ENCODE measurements at places on chromosomes 3 and 15.

DNA sequence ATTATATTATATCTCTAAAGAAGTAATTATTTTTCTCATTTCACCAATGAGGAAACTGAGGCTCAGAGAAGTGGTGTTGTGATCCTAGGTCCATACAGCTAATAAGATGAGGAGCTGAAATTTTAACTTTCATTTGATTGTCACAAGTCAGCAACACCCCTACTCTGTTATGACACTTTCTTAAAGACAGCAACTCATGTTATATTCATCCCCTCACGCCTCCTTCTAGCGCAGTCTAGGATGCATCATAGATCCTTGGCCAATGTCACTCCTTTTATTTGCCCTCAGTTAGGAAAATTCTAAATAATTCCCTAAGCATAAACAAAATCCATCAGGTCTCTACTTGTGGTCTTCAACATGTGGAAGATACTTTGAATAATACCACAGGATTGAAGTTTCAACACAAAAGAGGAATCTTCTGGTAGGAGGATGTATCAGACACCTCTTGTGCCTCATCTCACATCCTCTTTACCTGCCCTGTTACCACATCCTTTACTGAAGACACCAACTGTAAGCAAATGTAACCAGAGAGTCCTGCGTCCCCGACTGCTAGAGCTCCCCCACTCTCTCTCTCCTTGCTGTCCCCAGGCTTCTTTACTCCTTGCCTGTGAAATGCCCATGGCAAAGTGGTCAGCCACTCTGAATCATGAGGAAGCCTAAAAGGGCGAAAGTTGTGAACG, 53.7 kb downstream of the TRIM42 start:
- no peak for DNase-seq

- no peak for DNase-seq
These were observed 43.1 kb downstream of the STARD5 start for GRCh38 chr15:81280696-81281455.

DNA sequence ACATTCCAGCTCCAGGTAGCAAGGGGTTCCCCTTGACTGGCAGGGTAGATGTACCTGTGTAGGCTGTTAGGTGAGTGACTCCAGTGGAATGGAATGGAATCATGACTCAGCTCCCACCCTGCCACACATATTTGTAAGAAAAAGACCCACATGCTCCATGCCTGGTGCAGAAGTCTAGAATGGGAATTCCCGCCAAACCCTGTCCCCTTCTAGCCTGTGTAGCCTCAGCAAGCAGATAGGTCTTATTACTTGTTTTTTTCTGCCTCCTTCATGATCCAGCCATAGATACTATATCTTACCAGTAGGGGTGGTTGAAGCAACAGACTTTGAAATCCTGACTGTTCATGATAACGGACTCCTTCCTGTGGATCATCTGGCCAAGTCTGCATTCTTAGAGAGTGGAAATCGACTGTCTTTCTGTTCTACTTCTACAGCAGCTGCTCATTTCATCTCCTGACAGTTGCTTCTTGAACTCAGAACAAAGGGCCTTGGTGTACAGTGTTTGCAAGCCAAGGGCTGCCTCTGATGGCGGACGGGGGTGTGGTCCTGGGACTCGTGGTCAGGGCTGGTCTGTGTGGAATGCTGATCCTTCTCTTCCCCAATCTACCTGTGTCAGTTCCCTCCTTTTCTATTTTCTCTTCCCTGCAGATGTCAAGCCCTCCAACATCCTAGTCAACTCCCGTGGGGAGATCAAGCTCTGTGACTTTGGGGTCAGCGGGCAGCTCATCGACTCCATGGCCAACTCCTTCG, 16.3 kb downstream of the SNAPC5 start:
- DNase-seq, result peak; percentile 14

DNA sequence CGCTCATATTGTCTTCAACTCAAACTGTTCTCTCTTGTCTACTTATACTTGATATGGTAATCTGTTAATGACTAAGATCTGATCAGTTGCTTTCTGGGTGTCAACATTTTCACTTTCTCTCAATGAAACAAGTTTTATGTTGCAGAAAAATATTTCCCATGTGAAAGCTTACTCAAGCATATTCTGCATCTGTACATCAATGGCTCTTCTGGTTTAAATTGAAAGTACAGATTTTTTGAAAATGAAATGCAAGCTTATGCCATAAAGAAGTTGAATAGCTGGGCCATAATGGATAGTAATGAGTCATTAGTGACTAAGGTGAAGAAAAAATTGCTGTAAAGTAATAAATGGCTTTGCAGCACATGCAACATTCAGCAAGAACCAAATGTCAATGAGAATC, 140.7 kb downstream of the BCHE start:
- no peak for DNase-seq

GRCh38 chr15:70488002-70488605, 275.3 kb downstream of the UACA start:
- peak; percentile 63 for DNase-seq

DNA sequence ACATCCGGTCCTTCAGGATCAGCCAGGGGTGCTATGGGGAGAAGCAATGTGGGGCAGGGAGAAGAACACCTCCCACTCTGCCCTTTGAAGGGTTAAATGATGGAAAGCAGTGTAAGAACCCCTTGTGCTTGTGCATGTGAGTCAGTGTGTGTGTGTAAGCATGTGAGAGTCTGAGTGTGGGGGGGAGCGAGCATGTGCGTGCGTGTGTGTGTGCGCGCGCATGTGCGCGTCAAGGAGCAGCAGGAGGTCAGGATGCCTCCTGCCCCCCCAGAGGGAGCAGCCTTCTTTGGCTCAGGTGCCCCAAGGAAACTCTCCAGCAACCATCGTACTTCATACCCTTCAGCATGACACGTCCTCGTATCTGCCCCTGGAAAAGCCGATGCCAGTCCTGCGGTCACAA, 30.3 kb downstream of the GALNT15 start:
- no peak for DNase-seq

GRCh38 chr3:36546226-36546625, 165.9 kb downstream of the STAC start:
- DNase-seq, result no peak

DNA sequence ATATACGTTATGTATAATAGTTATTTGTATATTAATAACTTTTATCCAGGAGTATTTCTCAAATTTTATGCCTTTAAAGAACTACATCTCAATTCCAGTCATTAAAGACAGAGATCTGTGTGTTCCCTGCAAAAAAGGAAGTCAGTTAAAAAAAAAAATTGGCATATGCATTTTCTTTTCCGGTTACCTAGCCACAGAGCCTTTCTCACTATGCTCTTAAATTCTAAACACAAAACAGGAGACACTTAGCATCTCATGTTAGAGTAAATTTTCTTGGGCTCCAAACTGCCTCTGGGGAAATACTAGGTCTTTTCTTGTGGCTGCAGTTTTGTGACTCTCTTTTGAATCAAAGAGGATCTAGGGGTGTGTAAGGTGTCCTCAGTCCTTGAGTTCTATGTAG, 105.9 kb downstream of the KCNH8 start:
- no peak for DNase-seq

DNA sequence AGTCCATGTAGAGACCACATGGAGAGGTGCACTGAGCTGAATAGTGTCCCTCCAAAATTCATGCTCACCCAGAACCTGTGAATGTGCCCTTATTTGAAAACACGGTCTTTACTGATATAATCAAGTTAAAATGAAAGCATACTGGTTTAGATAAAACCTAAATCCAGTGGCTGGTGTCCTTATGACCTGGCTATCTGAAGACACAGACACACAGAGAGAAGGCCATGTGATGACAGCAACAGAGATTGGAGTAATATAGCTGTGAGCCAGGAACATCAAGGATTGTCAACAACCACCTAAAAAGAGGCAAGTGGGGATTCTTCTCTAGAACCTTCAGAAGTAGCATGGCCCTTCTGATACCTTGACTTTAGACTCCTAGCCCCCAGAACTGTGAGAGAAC, 54.7 kb upstream of the CD47 start:
- no peak for DNase-seq

DNA sequence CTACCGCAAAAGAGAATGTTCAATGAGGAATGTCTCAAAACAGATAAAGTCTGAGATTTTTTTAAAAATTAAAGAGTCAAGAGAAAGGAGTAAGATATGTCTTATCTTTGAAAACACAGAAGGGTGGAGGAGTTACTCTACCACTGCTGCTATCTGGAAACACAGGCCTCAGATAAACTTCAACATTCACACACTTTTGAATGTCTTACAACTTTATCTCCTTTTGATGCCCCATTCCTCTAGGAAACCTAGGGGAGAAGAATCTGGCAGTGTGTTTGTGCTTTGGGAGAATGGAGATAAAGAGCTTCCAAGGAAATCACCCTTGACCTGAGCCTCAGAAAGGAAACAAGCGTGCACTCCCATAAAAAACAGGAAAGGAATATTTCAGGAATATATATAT, 468.2 kb downstream of the PLOD2 start:
- DNase-seq, result no peak

DNA sequence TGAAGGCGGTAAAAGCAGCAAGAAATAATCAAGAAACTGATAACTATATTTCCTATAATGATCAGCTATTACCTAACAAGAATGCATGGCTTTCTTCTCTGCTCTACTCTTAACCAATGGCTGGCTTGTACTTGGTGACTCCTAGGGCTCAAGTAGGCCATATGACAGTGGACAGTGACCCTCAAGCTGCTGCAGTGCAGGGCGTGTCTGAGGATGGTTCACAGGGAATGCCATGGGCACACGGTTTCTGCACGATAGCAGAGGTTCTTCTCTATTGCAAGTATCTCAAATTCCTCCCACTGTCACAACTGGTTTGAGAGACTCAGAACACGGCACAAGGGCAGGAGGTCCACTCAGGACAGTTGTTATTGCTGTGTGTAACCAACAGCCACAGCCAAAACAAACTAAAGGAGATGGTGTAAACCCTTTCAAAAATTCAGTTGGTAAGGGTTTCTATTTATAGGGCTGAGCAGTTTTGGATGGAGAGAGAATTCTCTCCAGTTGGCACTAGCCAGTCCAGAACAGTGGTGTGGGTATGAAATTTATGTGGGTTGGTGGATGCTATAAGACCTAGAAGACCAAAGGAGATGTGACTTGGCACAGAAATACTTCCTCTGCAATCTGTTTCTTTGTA, 103.2 kb upstream of the ST8SIA2 start:
- no peak for DNase-seq

DNA sequence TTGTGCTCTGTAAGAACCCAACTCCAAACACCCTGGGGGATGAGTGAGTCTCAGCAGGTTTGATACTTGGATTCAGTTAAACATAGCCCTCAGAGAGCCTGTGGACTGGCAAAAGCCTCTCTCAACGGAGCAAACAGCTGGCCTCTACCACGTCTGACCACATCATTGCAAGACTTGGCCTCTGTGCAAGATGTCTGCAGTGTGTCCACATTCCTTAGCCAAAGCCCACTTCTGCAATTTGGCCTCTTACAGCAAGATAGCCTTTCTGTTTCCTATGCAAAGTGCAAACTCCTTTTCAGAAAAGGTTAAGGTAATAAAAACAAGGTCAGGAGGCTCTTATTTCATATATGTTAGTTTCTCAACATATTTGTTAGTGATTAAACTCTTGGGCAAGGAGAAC, 27.9 kb downstream of the FBN1 start:
- no peak for DNase-seq

DNA sequence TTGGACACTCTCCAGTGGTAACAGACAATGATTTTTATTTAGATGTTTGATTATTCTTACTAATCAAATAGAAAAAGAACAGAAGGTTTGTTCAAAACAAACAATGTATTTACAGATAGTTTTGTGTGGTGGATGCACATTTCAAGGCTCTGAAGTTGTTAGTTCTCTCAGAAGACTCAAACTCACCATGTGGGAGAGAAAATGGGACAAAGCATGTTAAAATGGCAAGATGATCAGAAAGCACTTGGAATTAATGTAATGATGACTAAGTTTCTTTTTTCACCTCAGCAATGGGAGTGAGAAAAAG, 450.5 kb upstream of the KCNMB2 start:
- no peak for DNase-seq

GRCh38 chr3:122111974-122112373, 56.8 kb downstream of the CD86 start:
- DNase-seq, result no peak

DNA sequence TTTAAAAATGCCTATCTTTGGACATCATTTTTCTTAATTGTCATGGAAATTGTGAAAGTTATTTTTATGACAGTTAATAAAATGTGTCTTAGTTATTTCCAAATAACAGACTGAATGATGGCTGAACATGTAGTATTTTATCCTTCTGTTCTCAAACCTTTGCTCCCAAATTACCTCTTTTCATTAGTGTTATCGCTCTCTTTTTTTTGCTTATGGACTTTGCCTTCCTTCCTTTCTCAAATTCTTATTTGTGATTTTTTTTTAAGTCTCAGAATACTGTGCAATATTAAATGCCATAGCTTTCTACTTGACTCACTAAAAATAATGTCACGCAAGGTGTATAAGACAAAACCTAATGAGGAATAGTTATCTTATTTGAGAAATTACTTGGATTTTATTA, 107.7 kb downstream of the VPS8 start:
- DNase-seq, result no peak

DNA sequence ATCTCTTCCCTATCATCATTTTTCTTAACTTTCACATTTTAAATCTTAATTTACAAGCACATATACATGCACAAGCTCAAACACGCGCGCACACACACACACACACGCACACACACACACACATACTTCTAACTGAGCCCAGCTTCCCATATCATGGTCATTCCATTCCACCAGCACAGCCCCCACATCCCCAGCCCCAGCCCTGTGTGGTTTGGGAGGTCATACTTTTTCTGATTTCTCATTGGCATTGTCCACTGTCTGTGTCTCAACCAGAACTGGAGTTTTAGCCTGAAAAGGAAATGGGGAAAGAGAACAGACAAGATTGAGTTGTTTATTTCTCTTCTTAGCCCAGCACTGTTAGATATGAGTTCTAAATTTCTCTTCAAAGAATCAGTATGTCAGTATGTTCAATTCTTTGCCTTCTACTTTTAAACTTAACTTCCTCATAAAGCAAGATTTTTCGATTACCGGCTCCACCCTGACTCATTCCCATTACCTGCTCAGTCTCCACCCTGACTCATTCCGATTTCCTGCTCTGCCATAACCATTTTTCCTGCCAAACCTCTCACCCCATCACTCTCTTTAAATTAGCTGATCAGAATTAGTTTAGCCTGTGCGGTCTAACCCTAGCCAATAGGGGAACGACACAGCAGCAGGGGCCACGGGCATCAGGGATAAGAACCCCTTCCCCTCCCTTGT, 6.4 kb downstream of the IQCF1 start:
- DNase-seq, result no peak

GRCh38 chr3:160893207-160893606, 137.2 kb downstream of the PPM1L start:
- no peak for DNase-seq

- no peak for DNase-seq
These were observed 3.5 kb upstream of the CHAC1 start for GRCh38 chr15:40949756-40950207.

All from hematopoietic multipotent progenitor cell treated with erythropoietin and hydrocortisone succinate and interleukin-3 and kit ligand, for 15 days (in vitro differentiated cells).